Lower lobe of right lung (tissue), 2 donors: ENCODE measurements at places on chromosomes 4 and X. TPM values are rescaled to one million over a fixed set of nuclear protein-coding genes. Genes with fewer than 3 reads are reported as not detected.

Gene IL3RA
- 59.9 TPM for total RNA-seq

Gene CAMK2D
- total RNA-seq: 40.7 TPM

- no peak overlapping the region for H3K27ac ChIP-seq
- no peaks in the 10 kb centered on the region for H3K27me3 ChIP-seq
- no peak for DNase-seq
- H3K4me1 ChIP-seq: no peaks in the 10 kb centered on the region
These were observed 3.9 kb downstream of the ARSJ start for GRCh38 chr4:113975578-113975977.

GRCh38 chr4:56772134-56772533, 49.4 kb downstream of the SPINK2 start:
- no peak for DNase-seq
- H3K27me3 ChIP-seq: no peaks in the 10 kb centered on the region
- no peaks in the 10 kb centered on the region for H3K36me3 ChIP-seq

GRCh38 chr4:84968925-84969324, 2.4 kb upstream of the WDFY3 start:
- DNase-seq: no peak
- no peaks in the 10 kb centered on the region for H3K27me3 ChIP-seq
- H3K4me1 ChIP-seq: peaks cover 21% of the 10 kb centered on the region
- H3K4me3 ChIP-seq: no peak overlapping the region

- H3K27me3 ChIP-seq: no peaks in the 10 kb centered on the region
- no peaks in the 10 kb centered on the region for H3K4me1 ChIP-seq
- no peak overlapping the region for H3K27ac ChIP-seq
- DNase-seq: no peak
- H3K4me3 ChIP-seq: no peak overlapping the region
These were observed 1509.6 kb downstream of the ADGRL3 start for GRCh38 chr4:62709618-62710252.

DNA sequence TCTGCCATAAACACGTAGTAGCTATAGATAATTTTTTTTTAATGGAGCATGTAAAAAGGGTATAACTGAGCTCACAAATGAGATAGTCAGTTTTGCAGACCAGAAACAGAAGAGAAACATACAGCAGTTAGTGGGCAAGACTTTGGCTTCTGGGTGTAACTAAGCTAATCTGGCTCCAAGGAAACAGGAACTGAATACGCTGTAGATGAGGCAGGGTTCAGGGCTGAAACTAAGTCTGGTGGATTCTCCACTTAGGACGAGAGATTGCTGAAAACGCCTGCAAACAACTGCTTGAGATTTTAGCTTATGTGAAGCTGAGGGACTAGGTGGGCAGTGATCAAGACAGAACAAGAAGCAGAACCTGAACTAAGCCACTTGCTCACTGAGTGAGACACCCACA, 91.7 kb downstream of the SMIM20 start:
- no peaks in the 10 kb centered on the region for H3K36me3 ChIP-seq
- H3K27ac ChIP-seq: no peak overlapping the region
- no peak overlapping the region for H3K4me3 ChIP-seq
- no peaks in the 10 kb centered on the region for H3K27me3 ChIP-seq

- H3K36me3 ChIP-seq: no peaks in the 10 kb centered on the region
- no peaks in the 10 kb centered on the region for H3K27me3 ChIP-seq
- no peaks in the 10 kb centered on the region for H3K4me1 ChIP-seq
- no peak overlapping the region for H3K4me3 ChIP-seq
These were observed 64.7 kb downstream of the TMEM156 start for GRCh38 chr4:38967260-38968095.

- H3K27ac ChIP-seq: no peak overlapping the region
- no peaks in the 10 kb centered on the region for H3K27me3 ChIP-seq
- H3K36me3 ChIP-seq: no peaks in the 10 kb centered on the region
These were observed 1005.5 kb downstream of the ARAP2 start for GRCh38 chr4:35238793-35239192.

GRCh38 chr4:109051054-109051453, 251.4 kb downstream of the COL25A1 start:
- no peak overlapping the region for H3K27ac ChIP-seq
- H3K27me3 ChIP-seq: no peaks in the 10 kb centered on the region
- H3K36me3 ChIP-seq: no peaks in the 10 kb centered on the region
- no peak for DNase-seq

DNA sequence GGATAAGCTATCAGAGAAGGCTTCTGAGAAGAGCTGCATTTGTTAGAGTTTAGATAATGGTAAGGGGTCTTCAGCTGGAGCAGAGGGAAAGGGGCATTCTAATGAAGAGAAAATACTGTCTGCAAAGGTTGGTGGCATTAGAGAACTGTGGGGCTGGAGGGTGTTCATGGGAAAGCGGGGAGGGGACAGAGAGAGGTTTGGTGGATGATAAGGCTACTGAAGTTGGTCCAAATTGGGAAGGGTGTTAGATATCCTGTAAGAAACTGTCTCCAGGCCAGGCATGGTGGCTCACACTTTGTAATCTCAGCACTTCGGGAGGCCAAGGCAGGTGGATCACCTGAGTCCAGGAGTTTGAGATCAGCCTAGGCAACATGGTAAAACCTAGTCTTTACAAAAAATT, 59.9 kb downstream of the AFF1 start:
- H3K36me3 ChIP-seq: no peaks in the 10 kb centered on the region
- no peak overlapping the region for H3K27ac ChIP-seq
- no peak for DNase-seq
- H3K4me3 ChIP-seq: no peak overlapping the region
- peaks cover 23% of the 10 kb centered on the region for H3K4me1 ChIP-seq
- H3K27me3 ChIP-seq: no peaks in the 10 kb centered on the region

GRCh38 chr4:185457136-185457535, 14.4 kb downstream of the CCDC110 start:
- no peaks in the 10 kb centered on the region for H3K36me3 ChIP-seq
- no peak overlapping the region for H3K27ac ChIP-seq
- DNase-seq: no peak
- H3K4me3 ChIP-seq: no peak overlapping the region
- H3K27me3 ChIP-seq: no peaks in the 10 kb centered on the region
- H3K4me1 ChIP-seq: no peaks in the 10 kb centered on the region

- H3K36me3 ChIP-seq: no peaks in the 10 kb centered on the region
- no peak overlapping the region for H3K27ac ChIP-seq
These were observed 41.6 kb downstream of the AFM start for GRCh38 chr4:73523126-73523525.

- H3K36me3 ChIP-seq: no peaks in the 10 kb centered on the region
- H3K27ac ChIP-seq: no peak overlapping the region
- H3K27me3 ChIP-seq: no peaks in the 10 kb centered on the region
These were observed 74.4 kb downstream of the RNF150 start for GRCh38 chr4:141058591-141059512.
